ENCODE measurements at places on chromosomes 4 and X.
A peak's percentile ranks its signal among the peaks of the same experiment; 100 is the strongest.

DNA sequence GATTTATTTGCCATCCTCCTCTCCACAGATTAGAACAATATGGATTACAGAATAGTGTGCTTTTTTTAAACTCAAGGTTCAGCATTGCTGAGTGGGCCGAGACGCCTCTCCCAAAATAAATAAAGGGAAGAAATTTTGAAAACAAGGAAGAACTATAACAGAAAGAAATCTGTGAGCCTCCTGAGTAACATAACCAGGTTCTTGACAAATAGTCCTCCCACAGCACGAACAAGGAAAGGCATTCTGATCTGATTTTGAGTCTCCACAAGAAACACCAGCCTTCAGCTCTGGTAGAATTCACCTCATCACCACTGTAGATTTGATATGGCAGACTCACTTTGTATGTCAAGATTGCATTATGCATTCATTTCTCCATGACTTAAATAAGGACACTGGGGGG is 173.6 kb downstream of the HHIP start:
- no peak for DNase-seq

DNA sequence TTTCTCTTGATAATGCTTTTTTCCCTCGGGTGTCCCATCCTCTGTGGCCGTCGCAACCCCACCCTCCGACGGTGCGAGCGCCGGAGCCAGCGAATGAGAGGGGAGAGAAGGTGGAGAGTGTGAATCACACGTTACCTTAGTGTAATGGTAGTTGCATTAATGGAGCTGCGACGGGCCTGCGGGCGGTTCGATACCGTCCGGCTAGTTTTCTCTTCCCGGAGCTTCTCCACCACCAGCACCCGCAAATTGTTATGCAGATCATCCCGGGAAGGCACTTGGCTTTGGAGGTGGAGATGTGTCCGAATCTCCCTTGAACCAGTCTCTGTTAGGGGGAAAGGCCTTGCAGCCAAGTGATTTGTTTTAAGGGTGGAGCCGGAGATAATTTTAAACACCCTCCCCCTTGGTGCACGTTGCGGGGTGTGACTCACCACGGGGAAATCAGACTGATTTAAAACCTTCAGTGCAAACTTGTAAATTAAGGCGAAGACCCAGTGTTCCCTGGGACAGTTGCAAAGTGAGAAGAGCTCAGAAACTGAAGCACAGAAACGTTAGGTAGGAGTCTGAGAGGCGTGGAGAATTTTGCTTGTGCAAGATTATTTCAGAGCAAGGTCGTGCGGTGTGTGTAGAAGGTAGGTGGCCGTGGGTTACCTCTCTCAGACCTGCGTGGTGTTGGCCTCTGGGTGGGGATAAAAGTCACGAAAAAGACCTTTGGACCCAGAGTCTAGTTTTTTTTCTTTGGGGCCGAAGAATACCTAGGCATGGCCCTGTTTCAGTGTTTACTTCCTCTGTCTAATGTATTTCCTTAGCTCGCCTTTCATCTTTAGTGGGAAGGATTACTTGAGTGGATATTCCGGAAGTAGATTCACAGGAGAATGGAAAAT is 1.3 kb downstream of the AFF1 start:
- DNase-seq, result peak; percentile 69

GRCh38 chr4:62601737-62602136 is 1401.6 kb downstream of the ADGRL3 start:
- DNase-seq, result no peak

- no peak for DNase-seq
These were observed 319.0 kb downstream of the STK32B start for GRCh38 chr4:5370286-5370685.

DNA sequence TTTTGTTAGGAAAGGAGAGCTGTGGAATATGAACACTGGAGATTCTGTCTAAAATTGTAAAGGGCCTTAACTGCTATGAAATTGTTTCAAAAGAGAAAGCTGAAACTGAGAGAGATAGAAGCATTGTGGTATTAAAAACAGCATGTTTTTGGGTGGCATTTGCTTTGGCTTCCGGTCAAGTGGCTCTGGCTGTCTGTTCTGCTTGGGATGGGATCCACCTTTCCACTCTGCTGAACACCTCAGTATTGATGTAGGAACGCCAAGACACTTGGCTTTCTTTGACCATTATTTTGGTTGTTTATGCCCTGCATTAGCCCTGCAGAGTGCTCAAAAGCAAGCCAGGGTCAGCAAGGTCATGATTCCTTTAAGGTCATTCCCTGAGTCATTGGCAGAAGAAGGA is 199.7 kb downstream of the SLC4A4 start:
- DNase-seq, result no peak

GRCh38 chr4:58809366-58809765 is 1699.2 kb upstream of the IGFBP7 start:
- DNase-seq, result no peak

GRCh38 chr4:80390178-80390577 is 54.6 kb downstream of the CFAP299 start:
- no peak for DNase-seq

GRCh38 chrX:111151764-111152163 is 55.8 kb downstream of the PAK3 start:
- DNase-seq, result no peak

DNA sequence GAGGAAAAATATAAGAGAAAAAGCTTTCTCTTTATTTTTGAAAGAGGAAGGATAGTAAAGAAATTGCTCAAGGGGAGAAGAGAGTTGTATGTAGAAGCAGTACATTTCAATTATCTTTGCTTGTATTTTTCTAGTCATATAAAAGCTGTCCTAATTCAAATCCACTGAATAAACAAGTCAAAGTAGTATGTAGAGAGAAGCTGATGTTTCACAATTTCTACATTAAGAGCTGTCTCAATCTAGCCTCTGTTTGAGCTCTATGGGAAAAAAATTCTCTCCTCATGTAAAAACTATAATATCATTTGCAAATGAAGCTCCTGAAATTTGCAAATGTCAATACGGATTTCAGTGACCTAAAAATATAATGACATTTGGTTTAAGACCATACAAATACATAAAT is 52.6 kb downstream of the CHM start:
- DNase-seq, result no peak

DNA sequence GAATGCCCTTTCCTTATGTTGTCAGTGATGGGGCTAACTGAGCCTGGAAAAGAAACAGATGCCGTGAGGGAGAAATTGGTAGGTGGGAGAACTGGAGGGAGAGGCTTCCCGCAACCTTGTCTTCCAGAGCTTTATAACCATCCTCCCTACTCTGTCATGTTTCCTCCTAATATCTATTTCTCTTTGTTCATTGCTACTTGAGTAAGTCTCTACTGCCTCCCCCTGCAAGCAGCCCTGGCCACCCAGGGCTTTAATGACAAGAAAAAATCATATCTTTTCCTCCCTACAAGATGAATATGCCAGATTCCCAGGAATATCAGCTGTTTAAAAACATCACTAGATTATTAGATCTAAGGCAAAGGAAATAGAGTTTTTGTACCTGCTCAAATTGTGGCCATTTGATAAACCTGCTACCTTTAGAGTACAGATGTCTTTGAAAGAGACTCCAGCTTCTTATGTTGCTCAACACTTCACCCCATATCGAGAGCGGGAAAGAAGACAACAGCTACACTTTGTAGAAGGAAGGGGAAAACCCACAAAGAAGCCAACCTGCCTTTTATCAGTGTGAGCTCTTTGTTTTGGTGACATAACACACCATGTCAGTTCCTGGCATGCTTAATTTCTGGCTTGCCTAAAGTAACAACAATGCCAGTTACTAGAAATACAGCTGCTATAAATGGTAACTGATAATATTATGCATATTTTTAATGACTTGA is 186.6 kb upstream of the LEF1 start:
- DNase-seq, result no peak

DNA sequence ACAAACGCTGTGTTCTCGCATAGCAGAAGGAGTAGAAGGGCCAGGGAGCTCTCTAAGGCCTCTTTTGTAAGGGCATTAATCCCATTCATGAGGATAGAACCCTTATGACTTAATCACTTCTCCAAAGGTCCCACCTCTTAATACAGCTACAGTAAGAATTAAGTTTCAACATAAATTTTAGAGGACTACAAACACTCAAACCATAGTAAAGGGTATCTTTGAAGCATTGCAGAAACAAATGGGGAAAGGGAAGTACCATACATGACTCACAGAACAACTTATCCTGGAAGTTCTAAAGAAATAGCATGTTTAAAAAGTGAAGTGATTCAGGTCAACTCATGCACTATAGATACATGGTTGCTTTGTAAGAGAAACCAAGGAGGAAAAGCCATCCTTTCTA is 680.8 kb downstream of the RPA4 start:
- no peak for DNase-seq

DNA sequence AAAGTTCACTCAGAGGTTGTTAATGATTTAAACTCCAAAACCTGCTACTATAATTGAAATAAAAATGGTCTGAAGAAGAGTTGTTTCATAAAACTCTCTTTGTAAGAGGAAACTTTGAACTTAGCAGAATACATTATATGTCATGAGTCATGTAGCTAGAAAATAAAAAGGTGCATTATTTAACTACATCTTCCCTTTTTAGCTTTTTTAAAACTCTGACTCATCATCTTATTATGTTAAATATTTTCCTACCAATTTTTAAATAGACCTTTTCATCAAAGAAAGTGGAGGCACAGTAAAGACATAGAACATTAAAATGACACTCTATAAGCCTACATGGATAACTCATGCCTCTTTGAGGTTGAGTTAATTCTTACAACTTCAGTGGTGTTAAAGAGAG is 1.2 kb upstream of the ZNF827 start:
- DNase-seq, result no peak

Data from HS-27A (cell line).